Stimulated activated CD8-positive, alpha-beta memory T cell treated with anti-CD3 and anti-CD28 coated beads, Interleukin-7, amount 100 ng/mL, for 1 hour (primary cell): ENCODE measurements at places on chromosomes 3 and 15.

- DNase-seq: no peak
These were observed 10.1 kb upstream of the STIMATE start for GRCh38 chr3:52907497-52907896.

DNA sequence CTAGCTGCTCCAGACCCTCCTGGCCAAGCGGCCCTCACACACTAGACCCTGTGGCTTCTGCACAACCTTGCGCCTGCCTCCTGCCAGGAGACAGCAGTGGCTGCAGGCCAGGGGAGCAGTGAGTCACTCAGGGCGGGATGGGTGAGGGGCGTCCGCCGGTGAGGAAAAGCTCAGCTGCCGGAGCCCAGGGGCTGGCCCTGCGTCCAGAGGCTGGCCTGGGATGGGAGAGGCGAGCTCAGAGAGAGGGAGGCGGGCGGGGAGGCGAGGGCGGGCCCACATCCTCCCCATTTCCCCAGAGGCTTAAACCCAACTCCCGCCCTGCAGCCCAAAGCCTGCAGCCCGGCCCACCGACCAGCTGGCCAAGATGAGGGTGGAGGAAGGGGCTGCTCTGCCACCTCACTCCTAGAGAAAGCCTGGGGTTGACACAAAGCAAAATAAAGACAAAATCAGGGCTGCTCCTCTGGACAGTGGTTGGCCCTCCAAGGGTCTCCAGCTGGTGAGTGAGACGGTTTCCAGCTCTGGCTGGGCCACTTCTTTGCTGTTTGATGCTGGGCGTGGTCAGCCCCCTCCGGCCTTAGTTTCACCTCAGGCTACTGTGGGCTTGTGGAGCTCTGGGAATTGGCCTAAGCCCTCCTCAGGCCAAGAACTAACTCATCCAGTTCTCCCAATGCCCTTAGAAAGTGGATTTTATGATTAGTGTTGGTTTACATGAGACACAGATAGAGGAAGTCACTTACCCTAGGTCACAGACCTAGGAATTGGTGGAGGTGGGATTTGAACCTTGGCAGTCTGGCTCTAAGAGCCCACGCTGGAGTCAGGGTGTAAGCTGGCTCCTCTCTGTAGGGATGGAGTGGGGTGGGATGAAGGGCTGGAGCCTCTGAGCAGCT is 50.6 kb downstream of the IQSEC1 start:
- no peak for DNase-seq

GRCh38 chr15:34243226-34243625 is 18.4 kb downstream of the EMC4 start:
- no peak for DNase-seq

- no peak for DNase-seq
These were observed 38.5 kb upstream of the SCAANT1 start for GRCh38 chr3:63950698-63951097.

DNA sequence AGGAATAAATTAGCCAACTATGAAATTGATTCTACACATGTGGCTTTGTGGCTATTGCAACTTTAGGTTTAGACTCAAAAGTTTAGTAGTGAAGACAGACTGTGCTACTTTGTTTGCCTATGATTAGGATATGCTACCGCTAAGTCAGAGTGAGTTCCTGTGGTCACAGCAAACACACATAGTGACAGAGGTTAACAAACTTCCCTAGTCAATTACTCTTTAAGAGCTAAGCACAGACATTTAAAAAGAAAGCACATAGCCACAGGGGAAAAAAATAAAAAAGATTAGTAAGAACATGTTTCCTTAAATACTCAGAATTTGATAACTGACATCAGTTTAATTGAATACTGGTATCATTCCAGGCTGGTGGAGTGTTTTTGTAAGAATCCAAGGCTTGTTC is 207.1 kb downstream of the GBE1 start:
- no peak for DNase-seq

DNA sequence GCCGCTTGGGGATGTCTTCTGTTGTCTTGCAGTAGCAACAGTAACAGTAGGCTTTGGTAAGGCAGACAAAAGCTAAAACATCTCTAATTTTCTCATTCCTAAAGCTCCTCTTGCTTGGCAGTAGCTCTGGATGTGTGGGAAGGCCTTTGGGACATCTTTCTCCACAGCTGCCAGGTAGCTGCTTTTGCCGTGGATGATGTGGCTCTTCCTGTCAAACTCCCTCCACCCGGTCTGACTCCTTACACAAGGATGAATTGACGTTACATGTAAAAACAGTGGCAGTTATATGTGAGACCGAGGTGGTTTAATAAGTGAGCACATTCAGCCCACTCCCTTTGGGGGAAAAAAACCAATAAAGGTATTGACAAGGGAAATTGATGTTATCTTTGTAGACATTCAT is 309.1 kb downstream of the TUSC7 start:
- DNase-seq: no peak

DNA sequence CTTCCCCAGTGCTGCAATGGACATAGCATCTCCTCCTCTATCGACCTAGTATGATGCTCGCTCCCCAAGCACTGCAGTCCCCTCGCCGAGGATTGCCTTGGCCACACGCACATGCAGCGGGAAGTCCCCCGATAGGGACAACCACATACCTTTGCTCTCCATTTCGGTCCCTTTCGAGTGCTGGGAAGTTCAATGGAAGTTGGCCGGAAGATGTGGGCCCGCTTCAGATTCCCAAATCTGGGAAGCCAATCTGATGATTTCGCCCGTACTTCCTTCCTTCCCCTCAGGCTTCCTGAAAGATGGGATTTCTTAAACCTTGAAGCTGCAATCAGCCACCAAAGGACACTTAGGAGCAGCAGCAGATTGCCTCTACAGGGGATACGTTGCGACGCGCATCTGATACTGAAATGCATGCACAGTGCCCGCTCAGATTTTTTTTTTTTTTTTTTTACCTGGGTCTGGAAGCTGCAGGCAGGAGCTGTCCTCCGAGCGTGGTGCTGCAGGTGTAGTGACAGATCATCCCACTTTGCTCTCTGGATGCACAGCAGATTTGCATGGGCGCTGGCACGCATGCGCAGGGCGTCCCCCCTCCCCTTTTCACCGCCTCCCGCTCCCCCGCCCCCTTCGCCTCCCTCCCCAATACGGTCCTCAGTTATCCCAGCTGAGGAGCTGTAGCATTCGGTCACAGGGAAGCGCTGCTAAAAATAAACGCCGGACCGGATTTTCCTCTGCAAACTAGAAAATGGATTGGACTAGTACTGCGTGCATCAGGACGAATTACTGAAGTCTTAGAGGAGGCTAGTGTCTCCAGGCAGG is at the start of gene FGF12:
Gene FGF12 (minus strand): TSS at position 510 of the 816 bp plus-strand sequence.
- no peak for DNase-seq

DNA sequence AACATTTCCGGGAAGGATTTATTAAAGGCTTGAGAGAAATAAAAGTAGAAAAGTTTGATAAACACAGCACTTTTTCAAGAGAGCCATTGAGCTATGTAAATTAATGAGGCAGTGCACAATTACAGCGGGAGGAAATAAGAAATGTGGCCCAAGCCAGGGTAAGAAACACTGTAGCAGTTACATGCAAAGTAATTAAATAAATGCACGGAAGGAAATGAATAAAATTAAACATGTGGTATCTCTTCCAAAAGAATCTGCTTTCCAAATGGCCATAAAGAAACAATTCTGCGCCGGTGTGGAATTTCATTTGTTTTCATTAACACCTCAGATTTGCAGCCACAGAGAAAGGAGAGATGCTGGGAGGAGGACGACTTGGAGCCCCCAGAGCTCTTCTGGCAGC is 35.3 kb downstream of the ZPLD1 start:
- no peak for DNase-seq

DNA sequence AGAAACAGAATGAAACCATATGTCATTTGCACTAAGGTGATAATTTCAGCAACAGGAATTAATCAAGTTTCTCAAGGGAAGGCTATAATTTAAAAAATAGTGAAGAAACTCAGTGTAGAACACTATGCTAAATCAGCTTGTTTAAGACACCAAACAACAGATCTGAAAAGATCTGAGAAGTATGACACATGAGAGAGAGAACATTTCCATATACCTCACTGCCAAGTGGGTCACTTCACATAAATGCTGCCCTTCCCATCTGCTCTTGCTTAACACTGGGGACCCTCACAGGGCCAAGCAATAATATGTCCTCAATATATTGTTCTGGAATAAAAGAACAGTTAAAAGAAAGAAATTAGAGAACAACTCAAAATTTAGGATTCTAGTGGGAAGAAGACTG is 45.6 kb upstream of the CHMP2B start:
- DNase-seq: no peak

DNA sequence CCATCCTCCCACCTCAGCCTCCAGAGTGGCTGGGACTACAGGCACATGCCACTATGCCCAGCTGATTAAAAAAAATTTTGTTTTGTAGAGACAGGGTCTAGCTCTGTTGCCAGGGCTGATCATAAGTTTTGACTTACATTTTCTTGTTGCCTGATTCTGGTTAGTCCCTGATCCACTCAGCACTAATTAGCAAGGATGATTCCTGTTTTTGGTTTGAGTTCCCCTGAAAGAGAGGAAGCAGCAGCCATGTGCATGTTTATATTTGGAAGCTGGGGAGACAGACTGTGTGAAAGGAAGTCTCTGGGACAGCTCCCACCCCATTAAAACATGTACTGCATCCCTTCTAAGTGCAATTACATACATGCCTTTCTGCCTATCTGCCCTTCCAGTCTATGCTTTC is 3.6 kb upstream of the NCK1 start:
- no peak for DNase-seq

GRCh38 chr15:64438653-64439447 is 21.5 kb upstream of the ZNF609 start:
- DNase-seq: no peak

DNA sequence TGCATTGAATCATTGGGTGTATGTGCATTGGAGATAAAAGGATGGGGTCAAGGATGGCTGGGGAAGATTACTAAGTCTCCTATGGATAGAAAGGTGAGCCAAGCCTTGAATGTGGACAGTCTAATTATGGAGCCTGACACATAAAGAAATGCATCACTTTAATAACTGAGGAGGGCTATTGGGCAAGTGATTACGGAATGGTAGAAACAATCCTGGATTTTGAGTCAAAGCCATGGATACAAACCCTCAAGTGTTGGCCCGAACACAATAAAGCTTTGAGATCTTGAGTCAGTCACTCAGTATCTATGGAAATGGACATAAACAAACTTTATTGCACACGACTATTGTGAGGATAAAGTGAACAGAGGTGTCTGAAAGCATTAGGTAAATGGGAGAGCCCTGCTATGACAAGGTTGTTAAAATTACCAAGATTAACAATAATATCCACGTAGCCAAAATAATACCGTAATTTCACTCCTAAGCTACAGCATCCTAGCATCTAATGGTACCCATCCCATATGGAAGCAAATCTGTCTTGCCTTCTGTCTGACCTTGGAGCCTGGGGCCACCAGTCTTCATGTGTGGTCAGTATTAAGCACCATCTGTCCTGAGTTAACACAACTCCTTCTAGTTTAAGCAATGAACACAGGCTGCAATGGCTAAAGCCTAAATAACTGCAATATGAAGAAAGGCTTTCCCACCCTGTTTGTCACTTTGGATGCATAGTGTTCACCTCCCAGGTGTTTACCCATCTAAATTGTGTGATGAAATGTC is 136.9 kb upstream of the PRICKLE2 start:
- DNase-seq: no peak

DNA sequence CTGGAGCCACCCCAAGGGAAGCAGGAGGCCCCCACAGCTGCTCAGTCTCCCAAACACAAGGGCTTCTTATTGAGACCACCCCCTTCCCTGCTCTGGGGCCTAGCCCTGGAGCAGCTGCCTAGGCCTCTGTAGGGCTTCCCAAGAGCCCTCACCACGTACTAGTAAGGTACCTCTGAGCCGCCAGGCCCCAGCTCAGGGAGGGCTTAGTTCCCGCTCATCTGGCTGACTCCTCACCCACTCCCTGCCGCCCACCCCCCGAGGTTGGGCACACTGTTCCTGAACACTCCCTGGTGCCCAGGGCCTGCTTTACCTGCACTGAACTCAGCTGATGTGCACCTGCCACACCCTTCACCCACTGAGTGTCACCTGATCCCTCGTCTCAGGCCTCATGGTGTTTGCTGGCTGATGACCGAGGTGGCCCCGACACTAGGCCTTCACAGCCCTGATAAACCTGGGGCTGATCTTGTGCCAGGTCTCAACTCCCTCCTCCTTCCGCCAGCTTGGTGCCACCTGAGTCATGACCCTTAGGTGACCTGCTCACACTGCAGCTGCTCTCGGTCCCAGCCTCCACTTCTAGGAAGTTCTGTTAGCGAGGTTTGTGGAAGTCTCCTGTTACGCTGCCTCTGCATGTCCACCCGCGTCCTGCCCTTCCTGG is 18.0 kb upstream of the SPTBN5 start:
- no peak for DNase-seq

DNA sequence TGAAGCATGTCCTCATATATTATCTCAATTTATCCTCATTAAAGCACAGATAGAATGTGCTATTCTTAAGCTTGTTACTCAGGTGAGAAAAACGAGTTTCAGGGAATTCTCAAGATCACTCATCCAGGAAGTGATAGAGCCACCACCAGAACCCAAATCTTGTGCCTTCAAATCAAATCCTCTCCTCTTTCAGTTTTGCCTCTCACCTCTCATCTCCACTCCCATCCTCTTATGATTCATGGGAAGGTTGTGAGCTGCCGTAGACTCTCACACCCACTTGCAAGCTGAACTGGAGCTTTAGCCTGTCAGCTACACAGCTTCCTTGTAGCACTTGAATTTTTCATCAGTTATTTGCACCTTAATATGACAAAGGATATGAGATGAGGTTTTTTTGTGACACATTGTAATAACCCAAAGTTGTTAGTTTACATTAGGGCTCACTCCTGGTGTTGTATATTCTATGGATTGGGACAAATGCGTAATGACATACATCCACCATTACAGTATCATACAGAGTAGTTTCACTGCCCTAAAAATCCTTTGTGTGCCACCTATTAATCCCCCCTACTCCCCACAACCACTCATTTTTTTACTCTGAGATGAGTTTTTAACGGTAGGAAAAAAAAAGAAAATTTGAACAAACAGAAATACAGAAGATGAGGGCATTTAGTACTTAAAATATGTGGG is 25.7 kb downstream of the GPR15 start:
- no peak for DNase-seq

DNA sequence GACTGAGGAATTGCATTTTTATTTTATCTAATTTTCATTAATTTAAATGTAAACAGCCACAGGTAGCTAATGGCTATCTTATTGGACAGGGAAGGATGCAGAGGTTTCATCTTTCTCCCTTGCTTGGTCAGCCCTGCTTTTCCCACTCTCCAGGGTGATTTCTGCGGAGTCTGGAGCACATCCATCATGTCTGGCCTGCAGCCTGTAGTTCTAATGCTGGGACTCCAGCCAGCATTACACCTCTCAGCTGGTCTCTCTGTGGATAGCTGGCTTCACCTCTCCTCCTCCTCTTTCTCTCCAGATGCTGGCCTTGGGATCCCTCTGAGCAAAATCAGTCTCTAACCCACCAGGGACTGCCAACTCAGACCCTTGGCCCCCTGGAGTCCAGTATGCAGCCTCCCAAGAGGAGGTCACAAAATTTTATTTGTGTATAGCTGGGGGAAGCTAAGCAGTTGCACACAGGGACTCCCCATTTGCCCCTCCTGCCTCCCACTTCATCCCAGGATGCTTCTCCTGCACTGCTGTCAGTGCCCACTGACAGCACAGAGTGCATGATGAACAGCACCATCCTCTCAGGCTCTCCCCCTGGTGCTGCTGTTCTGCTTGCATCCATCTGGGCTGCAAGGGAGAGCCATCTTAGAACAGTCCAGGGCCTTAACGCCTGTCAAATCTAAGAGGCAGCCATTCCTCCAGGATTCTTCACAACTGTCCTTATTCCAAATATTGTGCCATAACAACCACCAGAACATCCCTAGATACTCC is 1.7 kb downstream of the BFSP2 start:
- DNase-seq: no peak
